ENCODE measurements at places on chromosomes 3 and 15.

DNA sequence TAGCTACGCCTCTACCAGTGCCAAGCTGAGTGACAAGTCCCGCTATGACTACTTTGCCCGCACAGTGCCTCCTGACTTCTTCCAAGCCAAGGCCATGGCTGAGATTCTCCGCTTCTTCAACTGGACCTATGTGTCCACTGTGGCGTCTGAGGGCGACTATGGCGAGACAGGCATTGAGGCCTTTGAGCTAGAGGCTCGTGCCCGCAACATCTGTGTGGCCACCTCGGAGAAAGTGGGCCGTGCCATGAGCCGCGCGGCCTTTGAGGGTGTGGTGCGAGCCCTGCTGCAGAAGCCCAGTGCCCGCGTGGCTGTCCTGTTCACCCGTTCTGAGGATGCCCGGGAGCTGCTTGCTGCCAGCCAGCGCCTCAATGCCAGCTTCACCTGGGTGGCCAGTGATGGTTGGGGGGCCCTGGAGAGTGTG lies 5.7 kb downstream of the GRM2 start:
- no peak for DNase-seq

DNA sequence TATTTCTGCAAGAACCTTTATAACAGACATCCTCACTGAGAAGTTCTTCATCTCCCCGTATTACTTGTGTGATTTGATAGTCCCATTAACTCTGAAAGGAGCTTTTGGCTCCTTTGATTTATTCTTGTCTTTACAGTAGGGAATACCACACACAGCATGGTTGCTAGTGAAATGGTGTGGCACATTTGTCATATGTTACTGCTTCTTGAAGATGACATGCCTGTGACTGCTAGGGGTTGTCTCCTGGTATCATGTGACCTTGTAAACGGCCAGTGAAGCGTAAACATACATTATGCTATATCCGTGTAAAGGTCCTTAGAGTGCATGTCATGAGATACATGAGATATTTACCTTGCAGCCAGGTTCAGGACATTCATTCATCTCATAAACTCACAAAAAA lies 197.9 kb downstream of the RYR3 start:
- DNase-seq, result no peak

DNA sequence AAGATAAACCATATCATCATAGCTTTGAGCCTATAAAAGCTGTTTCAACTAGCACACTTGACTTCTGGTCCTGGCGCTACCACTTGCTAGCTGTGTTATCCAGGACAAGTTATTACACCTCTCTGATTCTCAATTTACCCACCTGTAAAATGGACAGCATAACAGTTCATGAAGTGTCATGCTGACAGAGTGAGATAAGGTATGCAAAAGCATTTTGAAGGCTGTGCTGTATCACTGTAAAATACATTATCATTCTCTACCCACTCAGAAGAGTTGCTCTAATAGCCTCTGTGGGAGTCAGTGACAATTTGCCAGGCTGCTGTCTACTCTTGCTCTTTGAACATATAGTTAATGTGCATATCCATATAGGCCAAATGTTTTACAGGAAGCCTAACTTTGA lies 93.0 kb downstream of the SSR3 start:
- DNase-seq, result no peak

DNA sequence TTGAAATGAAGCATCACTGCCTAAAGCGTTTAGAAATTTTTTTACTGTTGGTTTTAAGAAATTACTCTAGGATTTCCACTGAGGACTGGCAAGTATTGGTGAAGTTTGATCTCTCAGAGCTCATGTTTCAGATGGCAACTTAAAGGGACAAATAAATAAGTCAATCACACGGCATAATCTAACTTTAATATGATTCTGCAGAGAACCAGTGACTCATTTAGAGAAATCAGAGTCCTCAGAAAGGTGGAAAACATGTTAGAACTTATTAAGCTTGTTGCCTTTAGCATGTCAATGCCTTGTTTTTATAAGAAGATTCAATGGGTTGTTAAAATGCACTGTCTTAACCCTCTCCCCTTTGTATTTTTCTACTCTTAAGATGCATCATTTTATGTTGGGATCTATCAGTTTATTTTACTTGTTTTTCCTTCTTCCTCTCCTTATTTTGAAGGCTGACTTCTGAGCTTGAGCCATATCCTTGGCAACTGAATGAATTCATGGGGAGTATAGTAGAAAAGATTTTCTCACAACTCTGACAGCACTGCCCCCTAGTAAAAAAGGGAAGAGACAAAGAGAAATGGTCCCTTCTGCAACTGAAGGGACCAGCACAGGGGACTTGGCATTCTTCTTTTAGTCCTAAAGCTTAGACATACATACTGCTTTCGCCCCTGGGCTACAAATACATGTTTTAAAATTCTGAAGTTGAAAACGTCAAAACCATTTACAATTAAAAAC lies 431.2 kb downstream of the LPP start:
- no peak for DNase-seq

DNA sequence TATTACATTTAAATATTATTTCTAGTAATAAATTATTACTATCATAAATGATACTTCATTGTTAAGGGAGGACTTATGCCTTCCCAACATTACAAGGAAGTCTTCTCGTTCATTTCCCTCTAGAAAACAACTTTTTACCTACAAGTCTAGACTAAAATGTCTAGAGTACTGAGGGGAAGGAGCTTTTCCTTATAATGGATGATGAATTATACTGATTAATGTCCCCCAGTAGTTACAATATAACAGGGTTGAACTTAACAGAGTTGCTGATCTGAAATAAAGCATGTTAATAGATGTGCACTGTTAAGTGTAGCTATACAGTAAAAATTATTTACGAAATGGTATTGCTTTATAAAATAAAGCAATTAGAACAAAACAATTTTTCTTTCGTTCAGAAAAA lies 2.7 kb upstream of the MNS1 start:
- DNase-seq, result no peak

- DNase-seq, result no peak
These were observed 1071.9 kb downstream of the IGSF11 start for GRCh38 chr3:117962750-117963149.

- DNase-seq, result no peak
These were observed 27.1 kb downstream of the GOLGB1 start for GRCh38 chr3:121722411-121722810.

DNA sequence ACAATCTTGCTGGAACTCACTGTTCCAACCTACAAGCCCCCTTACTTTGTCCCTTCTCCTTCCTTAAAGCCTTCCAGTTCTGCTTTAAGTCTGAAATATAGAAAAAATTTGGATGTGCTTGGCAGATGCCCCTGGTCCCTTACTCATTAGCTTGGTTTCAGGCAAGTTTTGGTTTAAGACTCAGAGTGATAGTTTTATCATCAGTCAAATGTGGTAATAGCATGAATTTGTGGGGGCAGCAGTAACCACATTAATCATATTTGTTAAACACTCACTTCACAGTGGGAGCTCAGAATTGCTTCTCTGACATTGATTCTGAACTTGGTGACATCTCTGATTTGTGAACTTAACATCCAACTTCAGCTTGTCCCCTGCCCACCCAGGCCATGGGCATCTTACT lies 58.3 kb upstream of the ALDH1A3 start:
- no peak for DNase-seq

DNA sequence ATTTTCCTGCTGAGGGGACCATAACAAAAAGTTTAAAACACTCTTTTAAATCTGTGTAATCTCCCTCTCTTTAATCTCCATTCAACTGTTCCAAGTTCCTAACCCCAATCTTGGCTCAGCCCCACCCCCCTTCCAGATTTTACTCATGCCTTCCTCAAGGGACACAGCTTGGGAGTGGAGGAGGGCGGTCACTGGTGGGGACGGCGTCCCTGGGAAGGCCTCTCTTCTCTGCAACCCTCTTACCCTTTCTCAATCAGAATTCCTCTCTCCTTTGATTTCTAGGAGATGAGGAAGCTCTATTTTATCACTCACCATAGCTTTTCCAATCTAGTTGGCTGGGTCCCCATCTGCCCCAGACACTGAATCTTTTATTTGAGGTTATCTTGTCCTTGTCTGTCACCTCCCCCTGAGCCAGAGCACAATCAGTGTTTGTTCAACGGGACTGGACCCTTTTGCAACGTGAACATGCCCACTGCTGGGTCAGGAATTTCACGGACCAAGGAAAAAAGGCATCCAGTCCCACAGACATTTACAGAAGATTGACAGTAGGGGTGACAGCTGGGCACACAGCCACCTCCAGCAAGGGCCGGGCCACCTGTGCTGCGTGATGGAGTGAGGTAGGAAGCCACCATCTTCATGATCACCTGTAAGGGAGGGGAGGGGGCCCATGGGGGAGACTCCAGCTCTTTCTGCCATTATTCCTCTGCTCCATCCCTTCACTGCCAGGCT lies 84.0 kb upstream of the HERC1 start:
- no peak for DNase-seq
